Stimulated activated CD8-positive, alpha-beta memory T cell treated with anti-CD3 and anti-CD28 coated beads, Interleukin-4, amount 100 ng/mL, for 1 hour (primary cell): ENCODE measurements at places on chromosomes 3 and 15.

GRCh38 chr3:155656466-155656865, 88.4 kb downstream of the PLCH1 start:
- no peak for DNase-seq

DNA sequence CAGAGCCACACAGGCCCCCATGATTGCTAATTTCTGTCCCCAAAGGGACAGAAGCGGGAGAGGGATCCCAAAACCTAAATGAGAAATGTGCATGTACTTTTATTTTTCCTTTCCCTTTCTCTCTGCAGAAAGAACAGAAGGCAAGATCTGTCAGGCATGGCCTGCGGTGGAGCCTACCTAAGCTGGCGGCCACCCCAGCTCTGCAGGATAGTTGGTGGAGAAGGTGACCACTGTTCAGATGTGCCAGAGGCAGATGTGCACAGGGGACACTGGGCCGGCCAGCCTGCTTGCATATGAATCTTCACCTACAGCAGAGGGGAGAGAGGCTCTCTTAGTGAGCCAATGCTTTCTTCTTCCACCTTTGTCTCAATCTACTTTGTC, 2.1 kb upstream of the AMOTL2 start:
- no peak for DNase-seq

DNA sequence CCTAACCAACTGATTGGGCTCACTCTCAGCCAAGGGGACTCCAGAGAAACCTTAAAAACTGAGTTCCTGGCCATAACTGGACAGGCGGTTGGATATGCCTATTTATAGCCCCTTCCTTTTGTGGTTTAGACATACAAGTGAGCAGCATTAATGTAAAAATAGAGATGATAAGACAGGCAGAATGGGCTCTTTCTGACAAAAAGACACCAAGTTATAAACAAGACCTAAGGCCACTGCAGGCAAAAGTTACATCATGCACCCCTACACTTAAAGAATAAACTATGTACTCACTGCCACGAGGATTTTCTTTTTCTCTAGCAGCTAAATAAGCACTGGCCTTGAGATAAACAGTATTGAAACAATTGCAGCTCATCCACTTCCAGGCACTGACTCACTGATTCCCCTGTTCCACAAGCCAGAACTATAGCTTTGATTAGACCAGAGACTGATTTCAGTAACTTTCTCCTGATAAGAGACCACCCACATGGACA, 30.1 kb downstream of the SUCNR1 start:
- DNase-seq: no peak

DNA sequence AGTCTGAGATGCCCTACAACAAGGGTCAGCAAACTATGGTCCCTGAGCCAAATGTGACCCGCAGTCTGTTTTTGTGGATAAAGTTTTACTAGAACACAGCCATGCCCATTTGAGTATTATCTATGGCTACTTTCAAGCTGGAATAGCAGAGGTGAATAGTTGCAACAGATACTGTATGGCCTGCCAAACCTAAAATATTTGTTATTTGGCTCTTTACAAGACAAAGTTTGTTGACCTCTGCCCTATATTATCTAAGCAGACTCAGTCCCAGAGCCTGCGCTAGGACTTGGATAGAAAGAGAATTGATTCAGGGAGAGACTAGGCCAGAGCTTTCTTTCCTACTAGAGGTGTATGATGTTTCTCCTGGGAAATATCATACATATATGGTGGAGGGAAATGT, 81.7 kb upstream of the NMNAT3 start:
- DNase-seq: no peak

- no peak for DNase-seq
Observed at GRCh38 chr15:72077950-72078349, 40.0 kb downstream of the MYO9A start.

DNA sequence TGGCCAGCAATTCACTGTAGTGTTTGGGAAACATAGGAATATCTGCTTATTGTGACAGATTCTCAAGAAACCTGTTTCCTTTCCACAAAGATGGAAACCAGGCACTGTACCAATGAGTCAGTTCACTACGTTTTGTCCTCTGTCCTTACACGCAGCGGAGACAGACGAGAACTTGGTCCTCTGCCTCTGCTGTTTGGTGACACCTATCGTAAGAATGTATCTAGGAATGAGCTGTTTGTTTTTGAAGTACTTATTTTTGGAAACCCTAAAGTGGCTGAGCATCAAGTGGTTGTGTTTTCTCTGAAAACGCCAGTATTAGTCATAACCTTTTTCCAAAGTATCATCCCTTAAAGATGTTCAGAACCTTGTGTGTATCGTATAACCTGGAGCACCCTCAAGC, 93.0 kb downstream of the PGPEP1L start:
- no peak for DNase-seq

DNA sequence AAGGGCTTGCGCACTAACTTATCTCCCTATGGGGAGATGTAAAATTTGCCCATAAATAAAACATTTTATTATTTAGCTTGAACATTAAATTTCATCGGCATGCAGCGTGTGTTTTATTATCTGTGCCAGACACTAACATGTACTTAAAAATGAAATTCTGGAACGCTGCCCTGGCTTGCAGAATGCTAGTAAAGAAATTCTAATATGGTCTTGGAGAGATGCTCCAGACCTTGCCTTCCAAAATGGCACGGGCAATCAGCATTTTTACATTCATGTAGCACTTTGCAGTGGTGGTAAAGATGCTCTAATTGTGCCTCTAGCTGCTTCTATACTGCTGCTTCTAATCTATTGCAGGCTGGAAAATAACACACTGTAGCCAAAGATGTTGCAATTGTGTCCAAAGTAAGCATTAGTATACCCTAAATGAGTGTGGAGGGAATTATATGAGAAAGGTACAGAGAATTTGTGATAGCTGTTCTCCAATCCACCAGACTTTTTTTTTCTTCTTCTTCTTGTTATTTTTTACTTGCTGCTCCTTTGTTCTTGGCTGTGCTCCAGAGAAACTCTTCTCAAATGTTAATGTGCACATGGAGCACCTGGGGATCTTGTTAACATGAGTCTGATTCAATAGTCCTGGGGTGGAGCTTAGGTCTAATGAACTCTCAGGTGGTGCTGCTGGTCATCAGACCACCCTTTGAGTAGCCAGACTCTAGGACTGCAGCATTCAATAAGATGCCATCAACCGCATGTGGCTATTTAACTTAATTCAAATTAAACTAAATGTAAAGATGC, 47.3 kb downstream of the CRABP1 start:
- DNase-seq: no peak

- peak; percentile 1 for DNase-seq
Observed at GRCh38 chr3:51637941-51638471, 33.0 kb upstream of the TEX264 start.

- no peak for DNase-seq
Observed at GRCh38 chr3:64327100-64327804, 102.0 kb upstream of the PRICKLE2 start.

DNA sequence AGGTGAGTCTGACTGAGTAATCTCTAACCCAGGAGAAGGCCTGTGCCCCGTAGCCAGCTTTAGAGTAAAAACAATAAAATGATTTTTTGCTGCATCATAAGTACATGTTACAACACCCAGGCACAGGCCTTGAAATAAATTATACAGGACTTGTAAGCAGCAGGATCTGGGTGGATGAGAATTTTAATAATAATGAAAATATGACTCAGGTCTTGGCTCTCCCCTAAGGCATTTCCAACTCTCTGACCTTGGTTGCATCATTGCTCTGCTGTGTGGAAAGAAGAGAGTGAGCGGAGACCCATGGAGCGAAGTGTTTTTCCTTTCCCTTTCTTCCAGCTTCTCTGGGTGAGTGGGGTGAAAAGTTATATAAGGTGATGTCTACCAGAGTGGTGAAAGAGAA, 44.6 kb downstream of the EOMES start:
- DNase-seq: no peak

DNA sequence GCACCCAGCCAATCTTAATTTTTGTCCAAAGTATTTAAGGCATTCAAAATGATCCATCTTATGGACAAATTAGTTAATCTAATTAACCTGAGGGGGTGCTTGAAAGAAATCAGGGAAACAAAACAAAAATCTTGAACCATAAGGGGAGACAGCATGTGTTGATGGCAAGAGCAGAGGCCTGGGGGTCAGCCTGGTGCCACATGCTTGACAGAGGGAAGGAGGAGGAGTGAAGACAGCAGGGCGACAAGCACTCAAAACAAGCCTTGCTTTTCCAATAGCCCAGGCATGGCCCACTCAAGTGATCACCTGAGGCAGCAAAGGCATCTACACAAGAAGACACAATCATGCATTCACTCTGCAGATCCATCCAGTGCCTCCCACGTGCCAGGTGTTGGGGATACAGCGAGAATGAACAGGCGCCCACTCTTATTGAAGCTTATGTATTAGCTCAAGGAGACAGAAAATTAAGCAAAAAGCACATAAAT, 25.0 kb upstream of the MGLL start:
- no peak for DNase-seq

GRCh38 chr3:51945031-51945840, 3.1 kb downstream of the PARP3 start:
- DNase-seq: no peak

DNA sequence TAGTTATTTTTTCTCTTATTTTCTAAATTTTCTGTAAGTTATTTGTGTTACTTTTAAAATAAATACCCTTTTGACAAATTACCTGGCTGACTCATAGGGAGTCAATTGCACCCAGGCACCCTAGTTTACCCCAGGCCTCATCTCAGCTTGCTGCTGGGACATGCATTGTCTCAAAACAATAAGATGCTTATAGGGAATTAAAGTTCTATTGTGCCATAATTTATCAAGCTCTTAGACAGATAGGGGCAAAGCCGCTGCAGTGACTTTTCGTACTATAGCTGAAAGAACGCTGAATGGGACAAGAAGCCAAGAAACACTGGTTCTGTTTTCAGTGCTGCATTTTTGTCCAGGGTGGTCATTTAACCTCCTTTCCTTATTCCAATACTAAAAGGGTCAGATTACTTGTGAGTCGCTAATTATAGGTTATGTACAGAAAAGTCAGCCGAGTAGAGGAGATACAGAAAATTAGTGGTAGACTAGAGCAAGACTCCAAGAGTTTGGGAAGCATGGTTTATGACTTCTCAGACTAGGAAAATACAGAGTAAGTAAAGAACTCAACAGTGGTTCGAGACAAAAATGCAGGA, 50.3 kb downstream of the EXD1 start:
- DNase-seq: no peak

DNA sequence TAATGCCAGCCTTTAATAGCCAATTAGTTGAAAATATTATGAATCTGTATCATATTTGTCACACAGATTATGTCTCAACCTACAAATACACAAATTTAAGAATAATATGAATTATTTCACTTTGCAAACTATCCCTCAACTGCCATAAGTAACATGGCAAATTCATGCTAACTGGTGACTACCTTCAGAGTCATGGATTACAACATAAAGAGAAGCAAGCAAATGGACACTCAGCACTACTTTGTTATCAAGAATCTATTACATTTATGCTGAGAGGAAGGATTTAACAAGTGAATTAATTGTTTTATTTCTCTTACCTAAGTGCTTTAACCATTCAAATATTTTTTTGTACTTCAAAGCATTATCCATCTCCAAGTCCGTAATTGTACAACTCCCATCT, 103.1 kb upstream of the BCL6 start:
- no peak for DNase-seq

DNA sequence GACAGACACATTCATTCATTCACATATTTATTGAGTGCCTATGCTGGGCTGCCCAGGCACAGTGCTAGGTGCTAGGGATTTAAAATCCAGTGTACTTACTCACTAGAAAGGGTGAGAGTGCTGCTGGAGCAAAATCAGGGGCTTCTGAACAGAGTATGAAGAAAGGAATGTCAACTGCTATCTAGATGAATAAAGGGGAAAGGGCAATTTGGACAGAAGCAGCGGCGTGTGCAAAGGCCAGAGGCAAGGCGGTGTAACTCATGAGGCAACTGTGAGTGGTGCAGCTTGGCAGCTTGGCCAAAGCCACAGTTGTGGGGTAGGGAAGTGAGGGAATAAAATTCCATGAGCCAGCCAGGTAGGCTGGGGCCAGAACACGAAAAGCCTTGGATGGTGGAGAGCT, 76.7 kb downstream of the RAD18 start:
- no peak for DNase-seq

DNA sequence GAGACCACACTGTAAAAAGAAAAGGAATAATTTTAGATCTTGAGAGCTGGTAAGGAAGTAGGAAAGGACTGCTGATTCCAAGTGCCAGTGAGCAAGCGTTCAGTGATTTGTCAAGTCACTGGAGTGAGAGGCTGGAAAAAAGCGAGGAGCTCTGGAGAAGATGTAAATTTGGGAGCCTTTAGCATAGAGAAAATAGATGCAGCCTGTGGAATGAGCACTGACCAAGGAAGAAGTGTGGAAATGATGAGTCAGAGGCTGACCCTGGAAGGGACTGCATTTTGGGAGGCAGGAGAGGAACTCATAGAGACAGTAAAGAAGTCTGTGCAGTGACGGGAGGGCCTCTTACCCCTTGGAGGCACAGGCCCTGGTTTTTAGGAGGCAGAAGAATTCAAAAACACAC, 17.1 kb upstream of the ABTB1 start:
- no peak for DNase-seq

DNA sequence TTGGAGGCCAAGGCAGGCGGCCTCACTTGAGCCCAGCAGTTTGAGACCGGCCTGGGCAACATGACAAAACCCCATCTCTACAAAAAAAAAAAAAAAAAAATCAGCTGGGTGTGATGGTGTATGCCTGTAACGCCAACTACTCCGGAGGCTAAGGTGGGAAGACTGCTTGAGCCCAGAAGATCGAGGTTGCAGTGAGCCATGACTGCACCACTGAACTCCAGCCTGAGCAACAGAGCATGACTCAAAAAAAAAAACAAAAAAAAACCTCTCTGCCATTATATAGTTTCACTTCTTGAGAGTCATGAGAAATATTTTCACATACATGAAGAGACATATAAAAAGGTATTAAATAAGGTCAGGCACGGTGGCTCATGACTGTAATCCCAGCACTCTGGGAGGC, 45.9 kb upstream of the CP start:
- DNase-seq: no peak

- no peak for DNase-seq
Observed at GRCh38 chr15:92178911-92179310, 214.8 kb upstream of the ST8SIA2 start.

- DNase-seq: no peak
Observed at GRCh38 chr15:31930967-31931366, 99.3 kb upstream of the CHRNA7 start.

DNA sequence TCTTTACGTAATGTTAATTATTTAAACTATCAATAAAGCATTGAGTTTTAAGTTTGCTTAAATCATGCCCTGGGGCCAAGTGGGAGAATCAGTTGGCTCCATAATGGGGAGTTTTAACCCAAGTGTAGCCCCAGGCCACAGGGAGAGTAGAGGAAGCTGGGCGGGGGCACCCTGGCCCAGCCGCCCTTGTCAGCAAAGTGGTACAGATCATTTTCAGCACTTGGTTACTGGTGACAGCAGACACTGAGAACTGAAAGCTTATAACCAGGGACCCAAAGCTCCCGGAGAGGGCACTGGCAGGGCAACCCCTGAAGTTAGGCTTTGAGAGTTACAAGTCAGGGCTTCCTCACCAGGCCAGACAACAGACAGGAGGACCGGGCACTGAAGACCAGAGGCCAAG, 90.6 kb downstream of the SEMA5B start:
- DNase-seq: no peak
